Stimulated activated CD4-positive, alpha-beta T cell treated with anti-CD3 and anti-CD28 coated beads, Interleukin-12 subunit alpha, Interleukin-12 subunit beta, amount 100 ng/mL, for 4 hours (primary cell): ENCODE measurements at places on chromosomes 1 and 21.

DNA sequence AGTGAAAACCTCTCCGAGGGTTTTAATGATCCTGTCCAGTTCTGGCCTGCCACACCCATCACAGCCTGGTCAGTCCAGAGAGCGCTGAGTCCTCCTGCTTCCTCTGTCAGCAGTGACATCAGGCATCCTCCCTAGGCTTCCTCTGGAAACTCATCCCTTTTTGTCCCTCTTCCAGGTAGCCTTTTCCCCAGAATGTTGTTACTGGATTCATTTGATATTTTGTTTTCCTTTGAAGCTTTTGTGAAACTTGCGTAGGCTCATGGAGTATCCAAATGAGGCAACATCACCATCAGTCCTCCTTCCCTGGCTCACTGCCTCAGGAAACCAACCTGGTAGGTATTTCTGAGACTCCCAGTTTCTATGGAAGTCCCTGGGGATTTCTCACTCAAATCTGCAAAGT is 27.0 kb upstream of the IGSF3 start:
- DNase-seq = no peak

DNA sequence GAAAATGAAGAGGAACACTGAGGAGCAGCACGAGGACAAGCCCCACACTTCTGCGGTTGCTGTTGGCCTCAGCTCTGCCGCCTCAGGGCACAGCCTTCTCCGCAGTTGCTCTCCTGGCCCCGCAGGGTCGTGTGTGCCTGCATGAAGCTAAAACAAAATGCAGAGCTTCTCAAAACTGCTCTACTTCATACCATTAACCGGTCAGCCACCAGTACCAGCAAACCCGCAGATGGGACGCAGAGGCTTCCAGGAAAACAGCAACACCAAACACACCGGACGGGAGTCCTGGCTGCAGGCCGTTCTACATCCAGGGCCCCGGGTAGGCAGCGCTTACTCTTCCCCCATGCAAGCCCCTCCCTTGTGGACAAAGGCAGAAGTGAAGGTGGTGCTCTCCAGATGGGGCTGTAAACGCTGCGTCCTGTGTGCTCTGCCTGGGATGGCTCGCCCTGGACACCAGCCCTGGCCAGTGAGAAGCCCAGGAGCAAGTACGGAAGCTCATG is 7.1 kb upstream of the C1orf159 start:
- no peak for DNase-seq

DNA sequence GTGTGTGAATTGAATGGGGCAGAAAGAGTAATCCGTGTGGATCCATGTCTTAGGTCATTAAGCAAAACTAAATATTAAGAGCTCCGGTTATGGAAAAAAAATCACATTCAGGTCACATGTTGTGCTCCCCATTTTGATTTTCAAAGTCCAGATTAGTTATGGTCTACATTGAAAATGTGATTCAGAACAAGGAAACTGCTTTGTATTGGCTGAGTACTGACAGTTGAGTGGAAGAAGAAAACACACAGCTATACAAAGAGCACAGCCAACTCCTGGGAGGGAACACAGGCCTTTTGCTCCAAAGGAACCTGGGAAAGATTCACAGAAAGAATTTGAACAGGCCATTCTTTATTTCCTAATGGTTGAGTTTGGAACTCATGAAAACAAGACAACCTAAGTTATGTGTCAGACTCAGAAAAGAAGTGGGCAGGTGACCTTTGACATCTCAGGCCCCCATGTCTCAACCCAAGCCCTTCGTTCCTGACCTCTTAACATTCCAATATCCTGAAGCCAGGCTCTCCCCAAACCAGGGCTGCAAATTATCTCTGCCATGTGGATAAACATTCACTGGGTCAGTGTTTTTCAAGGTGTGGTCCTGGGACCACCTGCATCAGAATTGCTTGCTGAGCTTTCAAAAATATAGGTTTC is 159.3 kb upstream of the LMO4 start:
- DNase-seq = no peak

GRCh38 chr1:202158810-202159533 is 1.4 kb downstream of the PTPN7 start:
- DNase-seq = no peak
